ENCODE measurements at places on chromosomes 5 and 9.

- DNase-seq: no peak
Observed at GRCh38 chr5:9423571-9423970, 122.3 kb downstream of the SEMA5A start.

DNA sequence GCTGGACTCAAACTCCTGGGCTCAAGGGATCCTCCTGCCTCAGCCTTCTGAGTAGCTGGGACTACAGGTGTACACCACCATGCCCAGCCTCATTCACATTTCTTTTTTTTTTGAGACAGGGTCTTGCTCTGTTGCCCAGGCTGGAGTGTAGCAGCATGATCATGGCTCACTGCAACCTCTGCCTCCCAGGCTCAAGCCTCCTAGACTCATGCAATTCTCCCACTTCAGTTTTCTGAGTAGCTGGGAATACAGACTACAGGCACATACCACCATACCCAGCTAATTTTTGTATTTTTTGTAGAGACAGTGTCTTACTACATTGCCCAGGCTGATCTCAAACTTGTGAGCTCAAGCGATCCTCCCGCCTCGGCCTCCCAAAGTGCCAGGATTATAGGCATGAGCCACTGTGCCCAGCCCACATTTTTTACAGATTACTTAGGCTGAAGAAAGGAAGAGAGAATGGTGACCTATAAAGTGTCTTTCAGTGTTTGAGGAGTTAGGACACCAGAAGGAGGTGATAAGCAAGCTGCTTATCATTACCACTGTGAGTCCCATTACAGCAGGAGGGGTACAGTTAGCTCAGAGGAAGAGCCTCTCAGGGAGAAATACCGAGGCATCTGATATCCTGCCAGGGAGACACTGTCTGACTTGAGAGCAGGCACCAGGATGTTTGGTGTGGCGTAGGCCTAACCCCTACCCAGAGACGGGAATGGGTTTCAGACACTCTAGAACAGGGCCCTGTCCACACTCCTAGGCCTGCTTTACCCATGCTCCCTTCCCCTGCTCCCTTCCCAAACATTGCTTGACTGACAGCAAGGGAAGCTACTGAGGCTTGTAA is 9.7 kb downstream of the FAXDC2 start:
- DNase-seq: no peak

DNA sequence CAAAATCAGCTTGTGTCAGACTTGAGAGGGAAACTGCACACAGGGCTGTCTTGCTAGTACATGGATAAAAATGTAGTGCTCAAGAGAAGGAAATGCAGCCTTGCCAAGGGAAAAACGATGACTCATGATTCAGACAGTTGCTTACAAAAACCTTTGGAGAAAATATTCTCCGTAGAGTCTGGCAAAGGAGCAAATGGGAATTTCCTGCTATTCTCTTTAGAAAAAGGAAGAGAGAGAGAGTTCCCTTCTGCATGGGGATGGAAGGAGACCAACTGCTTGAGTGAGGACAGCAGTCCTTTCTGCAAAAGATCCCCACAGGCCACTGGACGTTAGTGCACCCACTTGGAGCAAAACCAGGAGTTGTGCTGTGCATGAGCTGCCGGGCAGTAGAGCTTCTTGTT is 7.6 kb downstream of the IFNB1 start:
- no peak for DNase-seq

DNA sequence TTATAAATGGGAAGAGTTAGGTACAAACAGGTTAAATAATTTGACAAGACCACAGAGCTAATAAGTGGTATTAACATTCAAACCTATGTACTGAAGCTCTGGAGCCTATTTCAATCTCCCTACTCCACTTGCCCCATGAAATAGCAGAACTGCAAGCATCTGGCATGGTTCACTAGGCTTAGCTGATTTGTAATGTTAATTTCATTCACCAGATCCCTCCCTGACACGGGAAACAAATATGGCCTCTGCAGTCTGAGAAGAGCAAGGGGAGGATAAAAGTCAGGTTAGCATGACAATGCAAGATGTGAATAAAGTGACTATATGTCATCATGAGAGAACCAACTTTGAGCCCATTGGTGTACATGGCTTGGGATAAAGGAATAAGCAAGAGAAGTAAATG is 428.8 kb downstream of the BRINP1 start:
- no peak for DNase-seq

DNA sequence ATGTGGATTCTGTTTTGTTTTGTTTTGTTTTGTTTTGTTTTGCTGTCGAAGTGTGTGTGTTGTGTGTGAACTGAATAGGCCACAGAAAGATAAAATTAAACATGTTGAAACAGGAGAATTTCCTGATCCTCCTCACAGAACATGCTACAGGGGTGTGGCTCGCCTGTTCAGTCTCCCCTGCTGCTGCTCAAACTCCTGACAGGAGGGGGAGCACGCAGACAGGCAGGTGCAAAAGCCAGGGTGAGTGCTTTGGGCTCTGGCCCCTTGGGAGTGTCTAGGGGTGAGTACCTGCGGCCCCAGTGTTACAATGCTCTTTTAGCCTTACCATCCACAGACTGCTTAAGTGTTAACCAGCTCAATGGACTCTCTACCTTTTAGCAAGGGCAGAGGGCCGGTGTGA is 473.5 kb downstream of the MAT2B start:
- DNase-seq: no peak
